ENCODE measurements at places on chromosomes 11 and 22.

DNA sequence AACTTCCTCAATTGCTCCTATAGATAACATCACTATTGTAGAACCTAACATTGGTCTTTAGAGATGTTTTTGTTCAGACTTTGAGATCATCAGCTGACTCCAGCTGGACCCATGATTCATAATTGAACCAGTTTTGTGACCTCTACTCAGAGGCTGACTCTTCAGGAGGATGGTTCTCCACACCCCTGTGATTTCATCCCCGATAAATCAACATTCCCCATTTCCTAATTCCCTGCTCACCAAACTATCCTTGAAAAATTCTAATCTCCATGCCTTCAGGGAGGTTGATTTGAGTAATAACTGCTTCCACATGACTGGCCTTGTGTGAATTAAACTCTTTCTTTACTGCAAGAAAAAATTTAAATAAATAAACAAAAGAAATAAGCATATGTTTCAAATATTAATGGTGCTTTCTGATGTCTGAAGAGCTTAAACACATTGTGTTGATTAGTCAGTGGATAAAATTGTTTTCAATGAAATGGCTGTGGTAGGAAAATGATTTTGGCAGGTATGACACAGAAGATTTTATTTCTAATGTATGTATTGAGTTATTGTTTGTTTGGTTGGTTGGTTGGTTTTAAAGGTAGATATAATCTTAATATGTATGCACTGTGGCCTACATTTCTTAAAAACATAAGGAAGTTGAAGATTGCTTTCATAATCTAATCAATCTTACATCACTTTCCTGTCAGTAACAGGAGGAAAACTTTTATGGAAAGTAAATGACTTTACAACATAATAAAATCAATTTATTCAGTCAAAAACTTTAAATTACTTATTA lies 427.9 kb upstream of the CCDC179 start:
- DNase-seq = no peak

DNA sequence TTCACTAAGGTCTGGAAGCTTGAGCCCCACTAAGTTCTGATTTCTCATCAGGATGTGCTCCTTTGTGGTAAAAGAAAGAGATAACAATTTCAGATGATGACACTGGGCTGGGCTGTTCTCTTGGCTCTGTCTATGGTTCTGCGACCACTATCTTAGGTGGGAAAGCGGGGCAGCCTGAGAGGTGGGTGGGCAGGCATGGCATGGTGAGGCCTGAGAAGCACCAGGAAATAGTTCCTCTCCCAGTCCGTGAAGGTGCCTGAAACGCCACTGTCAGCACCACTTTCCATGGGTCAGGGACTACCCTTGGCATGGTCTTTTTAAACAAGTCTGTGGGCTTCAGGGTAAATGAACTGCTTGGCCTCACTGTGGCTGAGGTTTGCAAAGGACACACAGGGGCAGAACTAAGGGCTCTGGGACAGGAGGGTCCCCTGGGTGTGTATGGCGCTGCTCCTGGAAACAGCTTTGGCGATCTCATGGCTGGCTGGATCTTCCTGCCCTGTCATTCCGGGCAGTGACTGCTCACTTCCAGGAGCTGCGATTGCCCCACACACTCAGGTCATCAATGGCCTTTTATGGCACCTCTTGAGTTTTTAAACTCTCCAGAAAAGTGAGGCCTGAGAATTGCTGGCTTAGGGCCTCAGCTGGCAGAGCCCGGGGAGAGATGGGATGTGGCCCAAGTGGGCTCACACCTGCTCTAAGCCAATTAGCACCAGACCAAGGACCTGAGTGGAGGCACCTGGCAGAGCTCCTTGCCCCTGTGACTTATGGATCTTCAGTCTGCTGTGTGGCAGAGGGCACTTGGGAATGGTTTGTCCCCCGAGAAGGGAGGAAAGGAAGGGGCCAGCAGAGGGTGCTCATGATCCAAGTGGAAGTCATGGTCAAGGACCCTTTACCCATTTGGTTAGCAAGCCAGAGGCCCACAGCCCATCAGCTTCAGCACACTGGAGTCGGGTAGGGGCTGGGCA lies 55.6 kb upstream of the LYVE1 start:
- no peak for DNase-seq

DNA sequence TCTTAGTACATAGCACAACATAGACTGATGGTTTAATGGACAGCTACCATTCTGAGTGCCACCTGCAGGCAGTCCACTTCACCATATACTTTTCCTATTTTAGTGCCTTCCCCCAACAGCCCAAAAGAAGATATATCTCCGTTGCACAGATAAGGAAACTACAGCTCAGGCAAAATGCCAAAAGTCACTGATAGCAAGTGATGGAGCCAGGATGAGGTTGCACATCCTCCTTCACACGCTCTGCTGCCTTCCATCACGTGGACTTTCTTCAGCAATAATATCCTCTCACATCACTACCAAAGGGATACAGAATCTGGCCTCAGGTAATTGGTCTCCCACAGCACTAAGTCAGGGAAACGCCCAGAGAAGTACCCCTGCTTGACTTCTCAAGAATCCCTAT lies 7.5 kb downstream of the TCF20 start:
- no peak for DNase-seq

- DNase-seq = no peak
These were observed 744.7 kb upstream of the CCDC179 start for GRCh38 chr11:23604966-23605365.

- no peak for DNase-seq
These were observed 515.8 kb downstream of the NTM start for GRCh38 chr11:131886201-131886600.

DNA sequence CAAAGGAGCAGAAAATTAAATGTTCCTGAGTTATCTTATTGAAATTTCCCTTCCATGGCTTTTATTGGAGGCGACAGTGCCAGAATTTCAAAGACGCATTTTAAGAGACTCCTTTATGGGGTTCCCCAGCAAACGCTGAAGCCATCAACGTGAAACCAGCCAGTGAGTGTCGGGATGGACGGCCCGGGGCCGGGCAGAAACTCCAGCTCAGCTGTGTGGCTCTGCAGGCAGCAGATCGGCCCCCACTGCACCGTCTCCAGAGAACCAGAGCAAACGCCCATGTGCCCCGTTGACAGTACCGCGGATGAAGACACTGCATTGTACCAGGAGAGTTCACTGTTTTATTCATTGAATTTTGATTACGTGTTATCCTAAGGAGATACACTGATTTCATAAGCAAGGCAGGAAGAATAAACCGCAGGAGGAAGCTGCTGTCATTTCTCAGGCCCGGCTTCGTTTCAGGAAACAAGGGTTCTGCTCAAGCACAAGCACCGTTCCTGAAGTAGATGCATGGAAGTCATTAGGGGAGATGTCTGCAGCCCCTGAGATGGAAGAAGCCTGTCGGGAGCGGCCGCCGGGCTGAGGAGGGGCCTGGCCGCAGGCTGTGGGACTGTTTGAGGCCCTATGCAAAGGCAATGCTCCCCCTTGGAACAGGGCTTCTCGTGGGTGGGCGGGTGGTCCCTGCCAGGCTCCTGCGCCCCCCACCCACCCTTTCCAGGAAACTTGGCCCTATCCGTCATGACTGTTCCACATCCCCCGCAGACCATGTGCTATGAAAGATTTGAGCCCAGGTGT lies 639.7 kb downstream of the TBC1D22A start:
- no peak for DNase-seq

GRCh38 chr11:83715927-83716535 lies 429.9 kb upstream of the CCDC90B start:
- DNase-seq = no peak

- DNase-seq = no peak
These were observed 78.1 kb upstream of the PRR5 start for GRCh38 chr22:44623771-44624510.

- no peak for DNase-seq
These were observed 107.7 kb downstream of the CTTN start for GRCh38 chr11:70505761-70506657.

DNA sequence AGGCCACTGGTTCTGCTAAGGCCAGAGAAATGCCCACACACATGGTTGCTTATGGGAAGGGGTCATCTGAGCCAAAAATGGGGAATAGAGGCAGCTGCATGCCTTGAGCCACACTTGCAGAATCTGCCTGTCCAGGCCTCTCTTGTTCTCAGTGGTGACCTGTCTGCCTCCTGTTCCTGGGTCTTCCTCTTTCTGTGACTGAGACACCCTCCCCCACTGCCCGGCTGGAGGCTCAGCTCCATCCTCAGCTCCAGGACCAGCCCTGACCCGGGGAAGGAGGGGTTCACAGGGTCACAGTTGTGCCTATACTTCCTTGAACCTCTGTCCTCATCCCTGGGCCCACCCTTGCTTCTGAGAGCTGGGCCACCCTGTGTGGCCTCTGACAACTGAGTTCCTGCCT lies 52.3 kb downstream of the CSF2RB start:
- no peak for DNase-seq

GRCh38 chr22:40396882-40397281 lies 26.5 kb downstream of the SGSM3 start:
- no peak for DNase-seq

GRCh38 chr11:64754124-64754918 lies 5.5 kb downstream of the PYGM start:
- DNase-seq = no peak

- no peak for DNase-seq
These were observed 8.4 kb downstream of the UCP3 start for GRCh38 chr11:74000307-74001133.

DNA sequence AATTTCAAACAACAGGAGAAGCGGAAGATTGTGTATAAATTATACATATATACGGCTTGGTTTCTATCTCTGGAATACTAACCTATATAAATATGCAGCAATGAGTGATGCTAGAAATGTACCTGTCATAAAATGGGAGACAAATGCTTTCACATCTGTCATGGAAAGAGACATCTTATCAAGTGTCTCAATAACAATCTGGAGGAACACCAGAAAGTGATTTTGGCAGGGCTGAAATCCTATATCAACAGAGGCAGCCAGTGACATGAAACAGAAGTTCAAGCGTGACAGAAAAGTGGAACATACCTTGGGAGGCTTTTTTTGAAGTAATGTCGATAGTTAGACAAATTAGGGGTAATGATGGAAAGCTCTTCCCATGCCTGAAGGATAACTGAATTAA lies 834.6 kb downstream of the JRKL start:
- DNase-seq = no peak

DNA sequence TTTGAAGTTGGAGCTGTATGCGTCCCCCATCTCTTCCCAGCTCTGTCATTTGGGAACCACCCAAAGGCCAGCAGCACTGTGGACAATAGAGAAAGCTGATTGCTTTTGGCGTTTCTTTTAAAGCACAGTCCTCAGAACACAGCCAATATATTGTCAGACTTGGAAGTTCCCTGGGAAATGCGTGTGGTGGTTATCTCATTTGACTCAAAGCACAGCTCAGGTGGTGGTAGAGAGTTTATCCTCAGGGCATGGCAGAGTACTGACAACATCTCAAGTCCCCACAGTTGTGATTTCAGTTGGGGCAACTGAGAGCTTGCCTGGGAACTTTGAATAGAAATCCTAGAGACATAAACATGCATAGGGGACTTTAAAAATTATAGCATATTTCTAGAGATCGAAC lies 601.3 kb downstream of the ETS1 start:
- no peak for DNase-seq

- DNase-seq = no peak
These were observed 109.7 kb upstream of the RRM1 start for GRCh38 chr11:3984896-3985295.

GRCh38 chr22:50672471-50673230 lies at the start of gene SHANK3:
TSS of gene SHANK3 (plus strand) at chr22:50672823.
- no peak for DNase-seq

DNA sequence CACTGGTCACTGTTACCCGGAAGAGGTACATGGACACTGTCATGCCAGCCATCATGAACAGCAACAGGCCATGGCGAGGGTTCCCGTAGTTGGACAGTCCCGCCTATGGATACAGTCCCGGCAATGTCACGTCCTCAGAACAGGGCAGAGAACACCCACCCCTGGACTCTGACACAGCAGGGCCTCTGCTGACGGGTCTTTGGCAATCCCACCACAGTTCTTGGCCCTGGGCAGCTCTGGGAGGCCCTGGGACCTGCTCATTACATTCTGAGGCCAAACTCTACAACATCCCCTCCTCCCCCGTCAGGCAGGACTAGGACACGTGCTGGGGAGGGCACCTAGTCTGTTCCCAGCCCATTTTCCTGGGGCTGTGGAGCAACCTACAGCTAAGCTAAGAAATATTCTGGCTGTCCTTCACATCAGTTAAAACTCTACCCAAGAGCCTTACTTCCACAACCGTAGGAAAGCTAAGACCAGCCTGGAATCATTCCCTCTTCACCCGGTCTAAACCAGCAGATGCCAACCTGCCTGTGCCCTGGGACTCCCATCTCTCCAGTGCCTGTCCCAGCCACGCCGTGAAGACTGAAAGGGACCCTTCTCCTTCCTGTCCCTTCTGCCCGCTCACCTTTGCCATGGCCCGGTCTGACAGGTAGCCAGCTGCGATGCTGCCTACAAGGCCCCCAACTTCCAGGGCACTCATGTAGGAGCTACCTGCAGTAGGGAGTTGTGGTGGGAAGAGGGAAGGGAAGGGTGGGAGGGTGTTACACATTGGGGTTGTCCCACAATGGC lies 4.5 kb downstream of the SLC37A4 start:
- no peak for DNase-seq

DNA sequence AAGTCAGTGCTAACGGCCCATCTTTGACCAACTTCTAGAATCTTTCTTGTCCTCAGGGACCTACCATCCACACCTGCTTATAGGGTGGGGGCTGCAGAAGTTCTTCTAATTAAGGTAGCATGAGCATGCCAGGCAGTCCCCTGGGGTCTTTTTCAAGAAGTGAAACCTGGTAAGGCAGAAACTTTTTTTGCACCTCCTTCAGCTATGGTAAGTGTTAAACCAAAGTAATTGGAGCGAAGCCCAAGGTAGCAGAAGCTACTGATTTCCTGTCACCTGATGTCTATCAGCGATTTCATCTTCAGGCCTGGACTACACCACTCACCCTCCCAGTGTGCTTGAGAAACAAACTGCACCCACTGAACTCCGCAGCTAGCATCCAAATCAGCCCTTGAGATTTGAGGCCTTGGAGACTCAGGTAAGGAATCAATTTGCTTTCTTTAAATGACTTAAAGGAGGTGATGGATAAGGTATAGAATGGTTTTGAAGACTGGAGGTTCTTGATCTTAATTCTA lies at the start of gene MS4A1:
Gene MS4A1 (plus strand): TSS at position 317 of the 512 bp plus-strand sequence. CDS start 6,528 bp downstream, outside the sequence.
- DNase-seq = no peak

DNA sequence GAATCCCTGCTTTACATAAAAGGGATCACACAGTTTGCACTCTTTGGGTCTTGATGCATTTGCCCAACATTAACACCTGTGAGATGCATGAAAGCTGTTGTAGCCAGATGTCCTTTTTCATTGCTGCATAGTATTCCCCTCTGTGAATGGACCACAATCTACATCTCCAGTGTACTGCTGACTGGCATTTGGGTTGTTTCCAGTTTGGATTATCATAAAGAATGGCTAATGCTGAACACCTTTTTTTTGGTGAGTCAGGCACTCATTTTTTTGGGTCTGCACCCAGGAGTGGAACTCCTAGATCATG lies 58.3 kb downstream of the PHF21B start:
- DNase-seq = no peak

DNA sequence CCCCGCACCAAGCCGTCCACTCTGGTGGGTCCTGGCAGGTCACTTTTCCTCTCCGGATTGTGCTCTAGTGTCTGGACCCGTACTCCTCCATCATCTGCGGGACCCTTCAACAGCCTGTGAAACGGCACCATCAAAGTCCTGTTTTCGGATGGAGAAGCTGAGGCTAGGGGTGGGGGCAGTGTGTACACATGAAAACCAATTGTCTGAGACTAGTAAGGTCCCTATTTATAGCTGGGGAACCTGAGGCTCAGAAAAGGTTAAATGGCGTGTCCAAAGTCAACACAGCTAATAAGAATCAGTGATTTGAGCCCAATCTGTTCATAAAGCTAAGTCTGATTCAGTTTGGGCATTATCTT lies 668 bp upstream of the LRRC32 start:
- DNase-seq = no peak
